ENCODE measurements at places on chromosomes 16 and 17. TPM values are rescaled to one million over a fixed set of nuclear protein-coding genes. Genes with fewer than 3 reads are reported as not detected.

DNA sequence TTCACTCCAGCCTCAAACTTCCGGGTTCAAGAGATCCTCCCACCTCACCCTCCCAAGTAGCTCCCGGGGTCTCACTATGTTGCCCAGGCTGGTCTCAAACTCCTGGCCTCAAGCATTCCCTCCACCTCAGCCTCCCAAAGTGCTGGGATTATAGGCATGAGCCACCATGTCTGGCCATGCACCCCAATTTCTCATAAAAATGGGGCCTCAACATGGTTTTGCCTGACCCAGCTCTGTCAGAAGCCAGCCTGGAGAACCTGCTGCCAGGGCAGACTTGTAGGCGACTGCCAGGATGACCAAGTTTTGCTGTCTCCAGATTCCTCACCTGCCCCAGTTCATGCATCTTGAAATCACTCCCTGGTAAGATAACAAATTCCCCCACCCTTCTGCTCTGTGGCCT, 82.9 kb downstream of the AIPL1 start:
- peaks cover 32% of the 10 kb centered on the region for H3K27me3 ChIP-seq
- no peaks in the 10 kb centered on the region for H3K4me1 ChIP-seq
- H3K27ac ChIP-seq = no peak overlapping the region
- no peak for DNase-seq

- H3K4me3 ChIP-seq = peak overlapping the region; percentile 77
- peaks cover 5% of the 10 kb centered on the region for H3K36me3 ChIP-seq
- no peak for DNase-seq
Measured at GRCh38 chr16:3188925-3189825, 1.2 kb downstream of the OR1F1 start.

DNA sequence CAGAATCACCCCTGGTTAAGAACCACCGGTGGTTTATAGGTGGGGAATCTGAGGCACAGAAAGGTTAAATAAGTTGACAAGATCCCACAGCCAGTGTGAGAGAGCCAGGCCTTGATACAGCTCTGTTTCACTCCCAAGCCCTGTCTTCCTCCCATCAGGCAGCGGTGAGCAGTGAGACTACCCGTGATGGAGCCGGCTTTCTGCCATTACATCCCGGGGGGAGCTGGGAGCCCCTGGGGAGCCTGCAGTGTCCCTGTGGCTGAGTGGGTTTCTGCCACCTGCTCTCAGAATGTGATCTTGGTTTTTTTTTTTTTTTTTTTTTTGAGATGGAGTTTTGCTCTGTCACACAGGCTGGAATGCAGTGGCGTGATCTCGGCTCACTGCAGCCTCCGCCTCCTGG, 66.4 kb downstream of the ABCC1 start:
- peaks cover 18% of the 10 kb centered on the region for H3K36me3 ChIP-seq
- DNase-seq = no peak
- H3K4me1 ChIP-seq = peaks cover 6% of the 10 kb centered on the region
- H3K4me3 ChIP-seq = no peak overlapping the region

GRCh38 chr16:2337431-2338296, 2.9 kb downstream of the ABCA3 start:
- peaks cover 6% of the 10 kb centered on the region for H3K4me1 ChIP-seq
- H3K27ac ChIP-seq = no peak overlapping the region
- no peak overlapping the region for H3K4me3 ChIP-seq
- no peak for DNase-seq

Gene OTOA
- total RNA-seq = 0.14 TPM

DNA sequence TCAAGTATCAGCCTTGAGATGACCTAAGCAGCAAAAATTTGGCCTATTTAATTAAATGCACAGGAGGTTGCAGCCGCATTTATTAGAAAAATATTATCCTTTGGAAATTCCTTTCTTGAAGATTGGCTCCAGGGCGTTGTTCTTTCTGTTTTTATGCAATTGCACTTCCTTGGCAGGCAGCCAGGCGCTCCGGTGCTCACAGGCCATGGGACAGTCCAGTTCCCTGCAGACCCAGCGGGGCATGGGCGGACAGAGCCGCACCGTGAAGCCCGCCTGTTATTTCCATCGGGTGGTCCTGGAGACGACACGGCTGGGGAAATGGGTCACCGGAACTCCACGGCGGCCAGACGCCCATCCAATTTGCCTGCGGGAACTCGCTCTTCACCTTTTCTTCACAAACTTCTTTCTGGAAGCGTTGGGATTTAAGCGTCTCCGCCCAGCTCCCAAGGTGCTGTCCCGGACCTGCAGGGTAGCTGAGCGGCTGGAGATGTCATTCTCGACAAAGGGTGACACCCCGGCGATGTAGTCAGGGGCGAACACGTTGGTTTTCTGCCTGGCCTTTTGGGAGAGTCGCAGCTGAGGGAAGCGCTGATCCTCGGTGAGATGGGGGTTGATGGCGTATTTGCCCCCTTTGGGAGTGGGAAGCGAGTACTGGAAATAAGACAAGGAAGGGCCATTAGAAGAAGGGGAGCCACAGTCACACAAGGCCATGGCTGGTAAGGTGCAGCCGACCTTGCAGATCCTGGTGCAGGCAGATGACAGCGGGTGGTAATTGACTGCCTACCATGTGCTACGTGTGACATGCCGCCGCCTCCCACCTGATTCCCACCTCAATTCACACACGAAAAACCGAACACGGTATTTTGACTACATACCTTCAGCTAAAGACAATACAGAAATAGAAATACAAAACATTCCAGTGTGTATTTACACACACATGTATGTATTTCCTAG, 12.5 kb downstream of the NOB1 start:
- peaks cover 11% of the 10 kb centered on the region for H3K36me3 ChIP-seq
- no peak for DNase-seq
- H3K27me3 ChIP-seq = no peaks in the 10 kb centered on the region
- no peak overlapping the region for H3K4me3 ChIP-seq

Gene TOX3
- total RNA-seq = not detected

DNA sequence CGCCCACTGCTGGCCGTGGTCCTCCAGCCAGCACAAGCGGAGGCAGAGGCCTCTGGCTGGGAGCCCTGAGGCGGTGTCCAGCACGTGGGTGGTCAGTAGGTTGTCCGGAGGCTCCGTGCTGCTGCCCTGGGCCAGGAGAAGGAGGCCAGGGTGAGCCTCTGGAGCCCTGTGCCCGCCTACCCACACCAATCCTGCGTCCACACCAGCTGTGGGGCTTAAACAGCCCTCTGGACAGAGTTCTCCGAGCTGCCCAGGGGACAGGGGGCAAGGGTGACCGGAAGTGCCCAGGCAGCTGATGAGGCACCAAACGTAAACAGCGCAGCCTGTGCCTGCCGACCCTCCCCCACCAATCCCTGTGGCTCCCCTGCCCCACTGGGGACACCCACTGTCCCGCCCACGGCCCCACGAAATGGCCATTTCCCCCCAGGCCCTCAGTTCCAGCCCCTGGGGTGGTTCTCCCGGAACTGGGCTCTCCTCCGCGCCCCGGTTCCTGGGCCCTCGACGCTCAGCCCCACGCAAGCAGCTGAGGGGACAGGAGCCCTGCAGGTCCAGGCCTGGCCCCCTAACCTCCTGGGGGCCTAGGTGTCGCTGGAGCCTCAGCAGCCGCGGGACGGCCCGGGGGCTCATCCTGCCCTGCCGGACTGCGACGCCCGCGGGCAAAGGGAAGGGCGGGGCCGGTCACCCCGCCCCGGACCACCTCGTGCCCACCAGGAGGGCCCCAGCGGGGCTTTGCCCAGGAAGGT, 27.9 kb upstream of the DBNDD1 start:
- no peaks in the 10 kb centered on the region for H3K36me3 ChIP-seq
- peaks cover 6% of the 10 kb centered on the region for H3K4me1 ChIP-seq
- H3K4me3 ChIP-seq = peak overlapping the region; percentile 67
- peaks cover 3% of the 10 kb centered on the region for H3K27me3 ChIP-seq

DNA sequence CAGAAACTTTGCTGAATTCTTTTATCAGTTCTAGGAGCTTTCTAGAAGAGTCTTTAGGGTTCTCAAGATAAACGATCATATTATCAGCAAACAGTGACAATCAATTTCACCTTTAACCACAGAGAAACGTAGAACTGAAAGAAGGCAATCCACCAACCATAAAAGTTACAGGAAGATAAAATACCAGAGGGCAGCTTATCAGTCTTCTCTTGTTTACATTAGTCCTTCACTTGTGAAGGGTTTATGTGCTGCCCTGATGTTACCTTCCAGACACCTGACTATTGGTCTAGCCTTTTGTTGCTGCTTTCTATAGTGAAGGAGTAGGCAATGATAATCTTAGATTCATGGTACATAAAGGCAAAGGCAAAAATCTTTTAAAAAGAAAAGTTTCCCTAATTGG, 73.2 kb upstream of the EFCAB3 start:
- DNase-seq = no peak
- no peak overlapping the region for H3K4me3 ChIP-seq
- peaks cover 43% of the 10 kb centered on the region for H3K27me3 ChIP-seq
- H3K36me3 ChIP-seq = peaks cover 9% of the 10 kb centered on the region

GRCh38 chr16:75761108-75761507, 34.8 kb upstream of the CPHXL start:
- H3K27ac ChIP-seq = no peak overlapping the region
- H3K4me1 ChIP-seq = peaks cover 2% of the 10 kb centered on the region
- peaks cover 3% of the 10 kb centered on the region for H3K27me3 ChIP-seq
- no peaks in the 10 kb centered on the region for H3K36me3 ChIP-seq

GRCh38 chr17:80793851-80794267, 197.8 kb upstream of the CHMP6 start:
- H3K4me1 ChIP-seq = peaks cover 36% of the 10 kb centered on the region
- DNase-seq = no peak
- H3K27me3 ChIP-seq = no peaks in the 10 kb centered on the region
- H3K36me3 ChIP-seq = no peaks in the 10 kb centered on the region

- no peak for DNase-seq
- H3K27ac ChIP-seq = no peak overlapping the region
- peak overlapping the region; percentile 15 for H3K4me3 ChIP-seq
Measured at GRCh38 chr16:83953796-83954576, 946 bp downstream of the OSGIN1 start.

Gene MRC2
- 11.0 TPM for total RNA-seq

Gene ZNF23
- total RNA-seq = 17.6 TPM

DNA sequence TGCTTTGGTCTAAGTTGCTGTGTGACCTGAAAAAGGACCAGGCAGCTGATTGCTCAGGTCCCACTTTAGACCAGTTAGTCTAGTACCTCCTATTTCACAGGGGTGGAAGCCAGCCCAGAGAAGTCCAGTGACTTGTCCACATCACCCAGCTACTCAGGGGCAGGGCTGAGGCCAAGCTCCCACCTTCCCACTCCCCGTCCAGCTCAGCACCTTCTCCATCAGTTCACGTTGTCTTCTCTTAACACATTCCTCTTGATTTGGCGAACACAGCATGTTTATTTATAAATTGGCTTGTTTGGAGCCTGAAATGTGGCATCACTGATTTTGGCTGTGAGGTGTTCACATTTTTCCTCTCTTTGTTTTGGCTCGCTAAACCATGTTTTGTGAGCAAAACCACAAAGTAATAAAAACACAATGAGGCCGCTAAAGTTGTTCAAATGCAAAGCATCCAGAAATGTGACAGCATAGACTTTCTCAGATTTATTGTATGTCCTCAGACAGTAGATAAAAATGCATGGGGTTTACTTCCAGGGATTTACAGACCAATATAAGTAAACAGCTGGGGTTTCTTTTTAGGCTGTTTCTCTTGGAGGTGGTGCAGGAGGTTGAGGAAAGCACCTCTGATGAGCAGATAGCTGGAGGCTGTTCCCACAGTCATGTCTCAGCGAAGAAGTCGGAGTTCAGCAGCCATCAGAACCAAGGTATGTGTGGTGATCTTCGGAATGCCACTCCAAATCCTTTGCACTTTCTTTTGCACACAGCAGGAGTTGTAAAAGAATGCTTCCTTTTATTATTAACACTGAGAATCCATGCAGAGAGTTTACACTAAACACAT, 88.4 kb downstream of the PLXDC1 start:
- H3K27ac ChIP-seq = no peak overlapping the region
- H3K4me3 ChIP-seq = no peak overlapping the region
- H3K36me3 ChIP-seq = no peaks in the 10 kb centered on the region
- no peak for DNase-seq
- H3K4me1 ChIP-seq = peaks cover 9% of the 10 kb centered on the region

DNA sequence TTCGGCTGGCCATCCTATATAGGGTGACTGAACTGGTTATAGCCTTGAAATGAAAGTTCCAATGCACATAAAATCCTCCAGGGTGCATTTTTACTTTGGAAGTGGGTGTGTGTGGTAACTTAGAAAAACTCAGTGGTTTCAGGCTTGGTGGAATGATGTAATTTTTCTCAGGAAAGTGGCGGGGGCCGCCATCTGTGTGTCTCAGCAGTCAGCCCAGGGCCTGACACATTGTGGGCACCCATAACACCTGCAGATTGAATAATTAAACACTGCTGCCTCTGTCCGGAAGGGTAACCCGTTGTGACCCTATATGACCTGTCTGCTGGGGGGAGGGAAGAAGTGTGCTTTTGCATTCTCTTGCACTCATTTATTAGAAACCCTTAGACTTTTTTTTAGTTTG, 2.2 kb upstream of the PDP2 start:
- no peaks in the 10 kb centered on the region for H3K36me3 ChIP-seq
- H3K4me1 ChIP-seq = peaks cover 38% of the 10 kb centered on the region
- peak overlapping the region; percentile 25 for H3K4me3 ChIP-seq
- DNase-seq = no peak
- H3K27ac ChIP-seq = no peak overlapping the region
- H3K27me3 ChIP-seq = no peaks in the 10 kb centered on the region

DNA sequence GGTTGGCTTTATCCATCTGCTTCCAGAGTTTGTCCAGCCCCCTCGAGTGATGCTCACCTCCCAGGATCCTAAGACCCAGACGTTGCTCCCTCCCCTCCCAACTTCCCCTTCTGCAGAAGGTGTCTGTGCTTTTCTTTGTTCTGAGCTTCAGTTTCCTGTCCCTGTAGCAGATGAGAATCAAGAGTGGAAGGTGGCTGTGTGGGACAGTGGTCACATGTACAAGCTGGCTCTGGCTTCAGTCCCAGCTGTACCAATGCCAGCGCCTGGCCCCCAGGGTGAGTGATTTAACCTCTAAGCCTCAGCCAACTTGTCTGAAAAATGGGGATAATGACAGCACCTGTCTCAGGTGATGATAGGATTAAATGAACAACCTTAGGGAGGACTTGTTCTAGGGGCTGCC, 7.7 kb downstream of the PRR15L start:
- DNase-seq = peak; percentile 34
- peak overlapping the region; percentile 75 for H3K4me3 ChIP-seq
- peak overlapping the region; percentile 91 for H3K27ac ChIP-seq
- H3K36me3 ChIP-seq = no peaks in the 10 kb centered on the region
- H3K27me3 ChIP-seq = no peaks in the 10 kb centered on the region

Gene KRT9
- not detected for total RNA-seq

DNA sequence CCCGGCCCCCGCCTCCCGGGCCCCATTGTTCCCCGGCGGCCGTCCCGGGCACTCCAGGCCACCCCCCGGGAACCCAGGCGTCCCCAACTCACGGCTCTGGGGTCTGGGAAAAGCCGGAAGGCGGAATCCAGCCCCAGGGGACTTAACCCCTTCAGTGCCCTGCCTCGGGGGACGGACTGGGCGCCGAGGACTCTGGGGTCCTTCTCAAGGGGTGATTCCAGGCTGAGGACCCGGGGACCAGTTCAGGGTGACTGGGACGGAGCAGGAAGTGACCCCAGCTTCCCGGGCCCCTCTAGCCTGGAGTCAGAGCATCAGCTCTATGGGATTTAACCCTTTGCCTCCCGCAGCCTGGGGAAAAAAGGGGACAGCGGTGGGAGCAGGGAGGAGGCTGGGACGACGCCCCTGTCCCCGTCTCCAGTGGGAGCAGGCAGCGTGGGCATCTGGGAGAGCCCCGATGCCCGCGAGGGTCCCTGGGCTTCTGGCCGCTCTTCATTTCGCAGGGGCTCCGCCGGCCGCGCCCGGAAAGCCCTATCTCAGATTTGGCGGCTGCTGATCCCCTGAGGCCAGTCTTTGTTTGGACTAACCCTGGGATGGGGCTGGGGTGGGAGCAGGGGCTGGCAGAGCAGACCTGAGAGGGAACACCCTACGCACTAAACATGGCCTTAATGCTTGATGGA, at the start of gene ZNF629:
TSS of gene ZNF629 (minus strand) at position 270 of the 677 bp plus-strand sequence. CDS start 2,723 bp downstream, outside the sequence.
- H3K27ac ChIP-seq = peak within 1 kb of the TSS; percentile 79
- peak within 1 kb of the TSS; percentile 93 for H3K4me3 ChIP-seq
- peaks cover 3% of the 10 kb centered on the region for H3K36me3 ChIP-seq
- peaks cover 3% of the 10 kb centered on the region for H3K27me3 ChIP-seq
- no peak for DNase-seq
- H3K4me1 ChIP-seq = peaks cover 26% of the 10 kb centered on the region

Gene PSMC3IP
- total RNA-seq = 3.3 TPM
